ENCODE measurements at places on chromosomes 5 and 9. TPM values are rescaled to one million over a fixed set of nuclear protein-coding genes. Genes with fewer than 3 reads are reported as not detected.

- no peak for DNase-seq
These were observed 5.0 kb downstream of the GRXCR2 start for GRCh38 chr5:145867806-145868205.

DNA sequence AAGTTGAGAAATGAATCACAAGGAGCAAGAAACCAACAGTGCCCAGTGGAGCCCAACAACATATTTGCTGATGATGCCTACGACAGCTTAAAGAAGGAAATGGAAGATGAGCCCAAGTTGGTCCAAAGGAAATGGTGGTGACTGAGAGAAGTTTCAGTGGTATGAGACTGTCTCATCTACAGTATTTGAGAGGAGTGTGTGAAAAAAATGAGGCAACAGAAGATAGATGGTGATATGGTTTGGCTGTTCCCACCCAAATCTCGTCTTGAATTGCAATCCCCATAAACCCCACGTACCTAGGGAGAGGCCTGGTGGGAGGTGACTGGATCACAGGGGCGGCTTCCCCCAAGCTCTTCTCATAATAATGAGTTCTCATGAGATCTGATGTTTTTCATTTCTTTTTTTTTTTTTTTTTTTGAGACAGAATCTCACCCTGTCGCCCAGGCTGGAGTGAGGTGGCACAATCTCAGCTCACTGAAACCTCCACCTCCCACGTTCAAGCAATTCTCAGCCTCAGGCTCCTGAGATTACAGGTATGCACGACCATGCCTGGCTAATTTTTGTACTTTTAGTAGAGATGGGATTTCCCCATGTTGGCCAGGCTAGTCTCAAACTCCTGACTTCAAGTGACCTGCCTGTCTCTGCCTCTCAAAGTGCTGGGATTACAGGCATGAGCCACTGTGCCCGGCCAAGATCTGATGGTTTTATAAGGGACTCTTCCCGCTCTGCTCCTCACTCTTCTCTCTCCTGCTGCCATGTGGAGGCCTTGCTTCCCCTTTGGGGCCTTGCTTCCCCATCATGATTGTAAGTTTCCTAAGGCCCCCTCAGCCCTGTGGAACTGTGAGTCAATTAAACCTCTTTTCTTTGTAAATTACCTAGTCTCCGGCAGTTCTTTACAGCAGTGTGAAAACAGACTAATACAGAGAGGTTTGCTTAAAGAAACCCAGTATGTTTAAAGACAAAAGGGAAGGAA, 30.2 kb downstream of the EFCAB9 start:
- DNase-seq: no peak

GRCh38 chr5:1638658-1639400, 115.1 kb upstream of the LPCAT1 start:
- DNase-seq: no peak

DNA sequence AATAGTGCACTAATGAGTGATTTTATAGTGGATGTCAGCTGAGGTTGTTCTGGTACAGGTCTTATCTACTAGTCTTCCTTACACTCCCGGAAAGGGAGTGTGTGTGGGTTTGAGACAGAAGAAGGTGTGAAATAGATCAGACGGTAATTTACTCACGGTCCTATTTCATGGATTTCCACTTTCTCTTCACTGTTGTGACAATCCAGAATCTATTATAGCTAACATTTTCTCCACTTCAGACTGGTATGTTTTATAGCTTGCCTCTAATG, 7.0 kb upstream of the C9 start:
- DNase-seq: no peak

GRCh38 chr9:88197016-88197415, 58.7 kb upstream of the SPATA31C2 start:
- DNase-seq: no peak

- no peak for DNase-seq
These were observed 41.1 kb upstream of the NEK6 start for GRCh38 chr9:124216474-124217176.

GRCh38 chr9:88302579-88303324, 85.5 kb upstream of the SPIN1 start:
- no peak for DNase-seq

- no peak for DNase-seq
These were observed 96.2 kb downstream of the TSSK1B start for GRCh38 chr5:113338628-113339027.

DNA sequence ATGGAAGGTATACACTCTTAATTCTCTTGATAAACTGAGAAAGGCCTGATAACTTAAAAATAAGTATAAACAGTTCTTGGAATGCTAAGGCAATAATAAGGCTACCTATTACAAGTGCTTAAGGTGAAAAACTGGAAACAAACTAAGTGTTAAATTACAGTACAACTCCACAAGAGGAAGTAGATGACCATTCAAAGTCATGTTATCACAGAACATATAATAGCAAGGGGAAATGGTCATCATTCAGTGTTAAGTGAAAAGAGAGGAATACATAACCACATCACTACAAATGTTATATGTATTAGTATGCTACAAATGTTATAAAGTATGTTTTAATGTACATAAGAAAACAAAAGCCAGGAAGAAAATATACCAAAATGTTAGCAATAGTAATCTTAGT, 135.9 kb downstream of the CCDC192 start:
- DNase-seq: no peak

DNA sequence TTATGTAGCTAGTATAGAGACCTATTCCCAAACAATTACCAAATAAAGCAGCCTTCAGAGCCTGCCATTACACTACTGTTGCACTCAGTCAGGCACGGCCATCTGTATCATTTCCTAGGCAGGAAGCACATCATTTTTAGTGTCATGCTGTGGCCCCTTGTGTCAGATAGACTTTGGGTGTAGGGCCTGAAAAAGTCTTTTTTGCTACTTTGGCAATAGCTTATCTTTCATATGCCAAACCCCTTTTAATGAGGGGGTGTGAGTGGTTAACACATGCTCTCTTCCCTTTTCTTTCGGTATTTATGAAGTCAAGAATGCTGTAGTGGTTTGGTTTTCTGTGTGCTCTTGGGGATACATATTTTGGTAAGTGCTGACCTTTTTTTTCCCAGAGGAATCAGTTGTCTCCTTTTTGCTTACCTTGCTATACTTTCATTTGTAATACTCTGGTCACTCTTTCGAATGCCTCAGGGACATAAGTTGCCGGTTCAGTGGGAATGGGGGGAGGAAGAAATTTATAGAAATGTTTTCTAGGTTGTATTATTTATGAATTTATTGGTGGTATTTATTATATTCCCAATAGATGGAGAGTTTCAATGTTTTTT, 209.8 kb downstream of the CSNK1G3 start:
- no peak for DNase-seq

DNA sequence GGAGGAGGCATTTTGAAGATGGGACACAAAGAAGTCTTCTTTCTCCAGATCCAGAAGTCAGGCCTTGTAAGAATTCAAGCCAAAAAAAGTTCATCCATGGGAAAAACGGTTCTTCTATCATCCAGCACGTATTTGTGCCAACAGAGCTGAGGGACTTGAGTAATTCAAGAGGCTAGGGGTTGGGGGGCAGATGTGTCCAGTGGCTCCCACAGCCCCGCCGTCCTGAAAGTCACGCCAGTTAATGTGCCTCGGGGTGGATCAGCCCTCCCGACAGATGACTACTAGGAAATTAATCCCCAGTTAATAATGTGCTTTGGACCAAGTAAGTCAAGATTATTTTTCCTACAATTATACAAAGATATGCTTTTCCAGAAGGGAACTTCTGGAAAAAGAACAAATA, 23.4 kb downstream of the NREP start:
- no peak for DNase-seq

GRCh38 chr9:21506626-21507482, 24.7 kb upstream of the IFNE start:
- DNase-seq: no peak

DNA sequence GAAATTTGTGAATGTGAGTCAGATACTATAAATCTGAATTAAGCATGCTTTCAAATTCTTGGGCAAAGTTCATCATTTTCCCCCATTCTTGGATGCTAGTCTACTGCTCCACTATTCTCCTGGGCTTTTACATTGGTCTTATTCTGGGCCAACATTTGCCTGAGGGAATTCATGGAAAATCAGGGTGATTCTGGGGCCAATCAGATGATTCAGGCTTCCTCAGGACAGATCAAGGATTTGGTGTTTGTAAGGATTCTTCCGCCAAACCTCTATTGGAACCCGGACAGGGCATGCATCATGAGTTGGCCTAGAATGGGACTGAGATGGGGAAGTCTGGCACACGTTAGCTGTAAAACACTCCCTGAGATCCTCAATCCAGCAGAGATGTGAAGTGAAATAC, 113.8 kb downstream of the MEF2C start:
- DNase-seq: peak; percentile 55

GRCh38 chr9:130537346-130538050, 41.9 kb upstream of the FUBP3 start:
- DNase-seq: no peak

DNA sequence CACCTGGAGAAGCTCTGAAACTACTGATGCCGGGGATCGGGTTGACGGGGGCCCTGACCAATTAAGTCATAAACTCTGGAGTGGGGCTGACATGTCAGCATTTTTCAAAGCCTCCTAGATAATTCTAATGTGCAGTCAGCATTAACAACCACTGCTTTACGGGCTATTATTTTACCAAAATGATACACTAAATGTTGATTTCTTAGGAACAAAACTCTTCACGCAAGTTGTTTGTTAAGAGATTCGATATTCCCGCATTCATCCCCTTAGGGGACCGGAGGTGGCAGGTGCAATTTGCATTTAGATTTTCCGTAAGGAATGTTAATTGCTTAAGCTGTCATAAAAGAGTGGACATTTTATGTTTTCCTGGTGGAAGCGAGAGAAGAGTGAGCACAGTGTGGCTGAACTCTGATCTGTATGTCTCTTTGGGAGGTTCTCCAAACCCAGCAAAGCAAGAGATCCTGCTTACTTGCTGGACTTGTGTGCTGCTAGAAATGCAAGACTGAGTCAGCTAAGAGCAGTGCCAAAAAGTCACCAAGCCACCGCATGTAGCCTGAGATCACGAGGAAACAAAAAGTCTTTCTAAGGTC, 77.6 kb downstream of the UGCG start:
- DNase-seq: no peak

DNA sequence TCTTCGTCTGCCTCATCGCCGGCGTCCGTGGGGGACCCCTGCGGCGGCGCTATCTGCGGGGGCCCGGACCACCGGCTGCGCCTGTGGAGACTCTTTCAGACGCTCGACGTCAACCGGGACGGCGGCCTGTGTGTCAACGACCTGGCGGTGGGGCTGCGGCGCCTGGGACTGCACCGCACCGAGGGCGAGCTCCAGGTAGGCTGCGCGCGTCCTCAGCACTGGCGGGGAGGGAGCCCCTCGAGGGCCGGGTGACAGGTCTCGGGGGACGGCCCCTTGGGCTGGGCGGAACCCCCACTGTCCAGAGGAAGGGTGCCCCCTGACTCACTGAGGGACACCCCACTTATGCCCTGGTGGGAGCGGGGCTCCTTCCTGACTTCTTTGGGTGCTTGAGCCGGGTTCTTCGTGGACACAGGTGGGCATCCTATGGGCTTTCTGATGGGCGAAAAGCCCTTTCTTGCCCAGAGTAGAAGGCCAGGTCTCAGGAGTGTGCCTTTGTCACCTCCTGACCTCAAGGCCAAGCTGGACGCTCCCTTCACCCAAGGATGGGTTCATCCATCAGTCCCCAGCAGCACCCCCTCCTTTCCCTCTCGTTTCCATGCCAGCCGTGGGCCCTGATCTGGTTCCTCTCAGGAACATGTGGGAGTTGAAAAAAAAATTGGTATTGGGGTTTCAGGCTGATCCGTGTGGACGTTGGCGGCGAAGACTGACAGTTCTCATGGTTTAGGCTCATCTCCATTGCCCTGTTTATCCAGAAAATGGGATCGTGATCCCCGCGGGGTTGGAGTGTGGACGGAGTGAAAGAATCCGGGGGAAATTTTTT, 564 bp downstream of the SLC25A25 start:
- no peak for DNase-seq

DNA sequence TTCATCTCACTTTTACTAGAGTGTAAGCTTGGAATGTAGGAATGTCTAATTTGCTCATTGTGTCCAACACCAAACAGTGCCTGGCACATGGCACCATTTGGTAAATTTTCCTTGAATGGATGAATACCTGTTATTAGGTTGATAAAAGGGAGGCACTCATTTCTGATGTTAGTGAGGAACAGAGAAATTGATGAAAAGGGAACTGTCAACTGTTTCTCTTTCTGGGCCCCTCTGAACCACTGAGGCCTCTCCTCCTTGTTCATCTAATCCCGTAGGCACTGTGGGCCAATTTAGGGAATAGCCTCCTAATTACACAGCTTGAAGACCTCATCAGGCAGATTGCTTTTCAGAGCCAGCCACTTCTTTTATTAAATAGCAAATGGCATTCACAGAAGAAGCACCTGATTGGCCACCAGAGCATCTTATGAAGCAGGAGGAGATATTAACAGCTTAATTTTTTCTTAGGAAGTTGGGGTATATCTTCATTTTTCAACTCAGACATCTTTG, 22.6 kb downstream of the MRRF start:
- no peak for DNase-seq

GRCh38 chr5:91175708-91176107, 207.4 kb downstream of the ARRDC3 start:
- no peak for DNase-seq

DDX4 gene
- 0.06 TPM for polyA plus RNA-seq

FAM81B gene
- 3.8 TPM for polyA plus RNA-seq

TRIM7 gene
- 21.6 TPM for polyA plus RNA-seq

SPATA31D4 gene
- polyA plus RNA-seq: not detected

FBXO10 gene
- 39.4 TPM for polyA plus RNA-seq

- DNase-seq: no peak
These were observed 288.0 kb downstream of the IZUMO3 start for GRCh38 chr9:24257726-24258125.

UBE2QL1 gene
- 3.1 TPM for polyA plus RNA-seq

DNA sequence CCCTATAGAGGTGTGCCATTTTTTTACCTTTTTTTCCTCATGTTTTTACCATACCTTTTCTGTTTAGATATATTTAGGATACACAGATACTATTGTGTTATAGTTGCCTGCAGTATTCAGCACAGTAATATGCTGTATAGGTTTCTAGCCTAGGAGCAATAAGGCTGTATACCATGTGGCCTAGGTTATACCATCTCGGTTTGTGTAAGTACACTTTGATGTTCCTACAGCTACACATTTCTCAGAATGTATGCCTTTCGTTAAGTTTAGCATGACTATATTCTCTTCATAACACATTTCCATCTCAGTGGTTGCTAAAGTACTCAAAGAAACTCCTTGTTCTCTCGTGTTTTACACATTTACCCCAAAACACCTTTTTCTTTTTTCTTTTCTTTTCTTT, 23.0 kb downstream of the UBE2D2 start:
- DNase-seq: no peak

DNA sequence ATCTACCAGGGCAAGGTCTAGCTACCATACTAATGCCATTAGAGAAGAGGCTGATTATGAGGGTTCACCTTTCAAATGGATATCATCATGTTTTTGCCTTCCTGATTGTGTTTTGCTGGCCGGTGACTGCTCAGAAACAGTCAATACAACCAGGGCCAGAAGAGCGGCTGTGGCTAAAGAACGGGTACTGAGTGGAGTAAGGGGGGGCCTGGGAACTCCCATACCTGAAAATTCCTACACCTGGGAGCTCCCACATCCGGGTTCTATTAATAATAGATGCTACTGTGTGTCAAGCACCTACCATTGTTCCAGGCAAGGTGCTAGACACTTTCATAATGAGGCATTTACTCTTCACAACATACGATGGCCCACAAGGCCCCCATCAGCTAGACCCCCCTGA, 79.2 kb downstream of the CDK5RAP2 start:
- DNase-seq: no peak

- DNase-seq: no peak
These were observed 11.9 kb downstream of the RAPGEF1 start for GRCh38 chr9:131727795-131728545.

- no peak for DNase-seq
These were observed 276.0 kb upstream of the DAP start for GRCh38 chr5:11037080-11037479.

GRCh38 chr9:78230761-78231160, 5.1 kb upstream of the CEP78 start:
- no peak for DNase-seq

RRAGA gene
- 80.9 TPM for polyA plus RNA-seq

IGFBPL1 gene
- 0.67 TPM for polyA plus RNA-seq
